ENCODE measurements at places on chromosomes 1 and 21.

DNA sequence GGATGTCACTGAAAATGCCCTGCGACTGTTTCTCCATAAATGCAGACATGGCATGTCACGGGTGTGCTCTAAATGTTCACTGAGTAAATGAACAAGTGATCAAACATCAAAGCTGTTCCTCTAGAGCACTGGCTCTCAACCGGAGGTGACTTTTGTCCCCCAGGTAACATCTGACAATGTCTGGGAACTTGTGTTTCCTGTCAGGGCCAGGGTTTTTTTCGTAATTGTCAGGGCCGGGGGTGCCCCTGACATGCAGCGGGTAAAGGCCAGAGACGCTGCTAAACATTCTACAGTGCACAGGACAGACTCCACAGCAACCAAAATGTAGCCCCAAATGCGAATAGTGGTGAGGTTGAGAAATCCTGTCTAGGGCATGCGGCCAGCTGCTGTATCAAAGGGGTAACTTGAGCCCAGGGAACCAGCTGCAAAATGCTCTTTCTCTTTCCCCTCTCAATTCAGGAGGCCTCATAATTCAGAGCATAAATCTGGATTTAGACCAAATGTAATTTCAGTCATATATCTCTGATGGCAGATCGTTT is 2.0 kb downstream of the ALDH4A1 start:
- DNase-seq: no peak

DNA sequence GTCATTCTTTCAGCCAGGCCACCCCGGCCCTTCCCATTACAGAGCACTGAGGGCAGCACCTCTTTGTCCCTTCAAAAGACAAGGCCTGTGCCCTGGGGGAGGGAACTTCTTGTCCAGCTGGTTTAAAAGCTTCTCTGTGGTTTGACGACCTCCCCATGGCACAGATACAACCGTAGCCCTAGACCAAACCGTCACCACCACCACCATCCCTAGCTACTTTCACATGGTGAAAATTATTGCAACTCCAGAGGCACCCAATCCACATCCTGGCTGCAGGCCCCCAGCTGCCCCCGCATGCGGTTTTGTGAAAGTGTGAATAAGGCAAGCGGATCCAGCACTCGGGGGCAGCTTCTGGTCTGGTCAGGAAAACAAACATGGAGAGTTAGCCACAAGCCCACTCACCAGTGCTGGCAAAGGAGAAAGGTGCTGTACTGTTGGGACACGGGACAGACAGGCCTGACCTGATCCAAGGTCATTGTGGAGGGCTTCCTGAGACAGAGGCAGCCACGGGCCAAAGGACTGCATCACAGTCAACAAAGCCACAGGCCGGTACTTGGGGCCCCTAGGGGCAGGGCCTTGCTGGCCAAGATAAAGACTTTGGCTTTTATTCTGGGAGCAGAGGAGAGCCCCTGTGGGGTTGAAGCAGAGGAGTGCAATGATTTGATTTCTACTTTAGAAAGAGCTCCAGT is 31.2 kb downstream of the CDCA8 start:
- no peak for DNase-seq

DNA sequence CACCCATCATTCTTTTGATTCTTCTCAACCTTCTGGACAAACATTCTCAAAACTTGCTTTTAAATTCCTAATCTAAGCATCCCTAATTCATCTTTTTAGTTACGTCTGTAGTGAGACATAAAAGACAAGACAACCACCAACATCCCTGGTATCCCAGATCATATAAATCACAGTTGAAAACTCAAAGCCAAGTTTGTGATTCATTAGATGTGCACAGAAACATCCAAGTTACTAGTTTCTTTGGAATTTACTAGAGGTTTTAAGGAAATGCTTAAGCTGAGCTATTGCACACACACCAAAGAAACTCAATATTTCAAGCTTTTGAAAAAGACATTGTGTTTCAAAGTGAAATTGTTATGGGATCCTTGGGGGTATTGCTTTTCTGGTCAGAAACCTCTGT is 47.6 kb downstream of the ATP6V1G3 start:
- DNase-seq: no peak

- DNase-seq: no peak
Measured at GRCh38 chr1:10207810-10208209, 2.6 kb upstream of the KIF1B start.

GRCh38 chr1:42734201-42735035 is 5.6 kb downstream of the CLDN19 start:
- DNase-seq: no peak

GRCh38 chr1:78101514-78101913 is 55.7 kb downstream of the GIPC2 start:
- no peak for DNase-seq
